ENCODE measurements at places on chromosomes 16 and 17.

DNA sequence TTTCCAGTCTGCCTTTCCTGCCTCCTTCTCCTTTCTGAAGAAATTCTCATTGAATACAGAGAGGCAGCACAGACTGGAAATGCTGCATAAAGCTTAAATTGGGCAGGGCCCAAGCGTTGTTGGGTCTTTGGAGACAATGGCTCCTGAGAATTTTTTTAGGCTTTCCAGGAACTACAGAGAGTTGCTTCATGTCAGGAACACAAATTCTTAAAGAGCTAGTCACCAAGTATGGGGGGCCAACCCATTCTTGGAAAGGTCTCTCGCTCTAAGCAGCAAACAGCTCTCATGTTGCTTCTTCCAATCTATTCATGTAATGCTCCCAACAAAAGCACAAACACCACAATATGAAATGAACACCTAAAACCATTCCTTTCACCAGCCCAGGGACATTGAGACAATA lies 6.9 kb downstream of the HNF1B start:
- DNase-seq: no peak

GRCh38 chr16:50683689-50684374 lies 2.7 kb upstream of the SNX20 start:
- DNase-seq: no peak

DNA sequence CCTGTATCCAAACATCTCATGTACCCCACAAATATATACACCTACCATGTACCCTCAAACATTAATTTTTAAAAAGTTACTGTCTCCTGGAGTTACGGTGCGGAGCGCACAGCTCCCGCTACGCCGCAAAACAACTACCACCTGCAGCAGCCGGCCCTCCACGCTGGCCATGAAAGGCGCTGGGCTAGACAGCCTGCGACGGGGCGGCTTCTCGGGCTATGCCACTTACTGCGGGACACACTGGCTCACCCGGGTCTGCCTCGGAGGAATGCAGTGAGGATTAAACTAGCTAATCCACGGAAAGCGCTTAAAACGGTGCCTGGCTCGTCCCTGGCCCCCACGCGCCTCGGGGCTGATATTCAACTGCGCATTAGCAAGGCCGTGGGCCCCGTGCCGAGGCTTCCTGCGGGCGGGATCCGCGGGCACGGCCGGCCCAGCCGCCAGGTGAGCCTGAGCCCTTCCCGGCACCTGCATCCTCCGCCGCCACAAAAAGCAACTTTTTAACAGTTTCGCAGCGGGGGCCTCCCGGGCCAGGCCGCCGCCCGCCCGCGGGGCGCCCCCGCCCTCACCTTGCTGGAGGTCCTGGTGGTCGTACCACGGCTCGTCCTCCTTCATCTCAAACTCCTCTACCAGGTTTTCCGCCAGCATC lies 633 bp downstream of the CDR2 start:
- peak; percentile 22 for DNase-seq

DNA sequence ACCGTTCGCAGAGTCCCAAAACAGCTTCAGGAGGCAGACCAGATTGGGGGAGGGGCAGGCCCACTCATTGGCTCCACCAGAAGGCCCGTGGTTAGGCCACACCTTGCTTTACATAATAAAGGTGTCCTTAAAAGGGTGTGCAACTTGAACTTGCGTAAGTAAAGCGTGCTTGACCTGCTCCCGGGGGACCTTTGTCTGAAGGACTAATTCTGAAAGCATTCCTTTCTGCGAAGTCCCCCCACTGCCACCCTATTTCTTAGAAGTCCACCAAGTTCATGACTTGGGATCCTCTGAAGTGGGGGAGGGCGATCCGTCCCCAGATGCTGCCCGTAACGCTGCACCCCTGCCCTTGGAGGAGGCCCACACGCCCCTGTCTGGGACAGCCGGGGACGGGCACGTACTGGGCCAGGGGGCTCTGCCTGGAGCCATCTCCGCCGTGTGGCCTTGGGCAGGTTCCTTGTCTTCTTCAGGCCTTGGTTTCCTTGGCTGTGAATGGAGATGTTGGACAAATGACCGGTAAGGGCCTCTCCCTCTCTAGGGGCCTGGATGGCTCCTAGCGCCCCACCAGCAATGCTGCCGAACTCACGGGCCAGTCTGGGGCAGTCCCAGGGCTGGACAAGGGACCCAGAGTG lies 823 bp upstream of the ZNF469 start:
- no peak for DNase-seq

- no peak for DNase-seq
Measured at GRCh38 chr17:57419940-57420550, 163.7 kb downstream of the MSI2 start.

GRCh38 chr16:68369168-68369567 lies 58.3 kb downstream of the PRMT7 start:
- no peak for DNase-seq

GRCh38 chr16:47395733-47396498 lies 64.9 kb downstream of the ITFG1 start:
- no peak for DNase-seq

- DNase-seq: no peak
Measured at GRCh38 chr17:72683506-72684404, 408.7 kb downstream of the SLC39A11 start.

DNA sequence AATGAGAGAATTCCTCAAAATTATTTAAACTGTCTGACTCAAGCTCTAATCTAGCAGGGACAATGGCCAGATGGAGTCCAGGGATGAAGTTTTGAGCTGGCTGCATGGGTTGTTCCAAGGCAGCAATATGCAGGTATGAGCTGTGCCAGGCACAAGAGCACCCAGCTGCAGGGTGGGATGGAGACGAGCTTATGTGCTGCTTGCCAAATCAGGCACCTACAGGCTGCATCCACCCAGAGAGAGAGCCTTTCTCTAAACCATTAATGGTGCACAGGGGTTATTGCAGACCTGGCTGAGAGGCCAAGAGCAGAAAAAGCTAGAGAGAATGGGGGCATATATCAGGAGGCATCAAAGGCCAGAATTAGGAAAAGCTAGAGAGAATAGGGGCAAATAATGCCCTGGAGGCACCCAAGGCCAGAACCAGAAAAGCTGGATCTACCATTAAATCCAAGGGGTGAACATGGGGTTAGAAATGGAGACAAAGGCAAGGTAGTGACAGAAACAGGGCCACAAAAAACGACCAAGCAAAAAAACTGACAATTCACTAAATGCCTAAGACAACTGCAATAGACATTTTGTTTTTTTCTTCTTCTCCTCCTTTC lies 11.0 kb downstream of the KRT33A start:
- DNase-seq: no peak

DNA sequence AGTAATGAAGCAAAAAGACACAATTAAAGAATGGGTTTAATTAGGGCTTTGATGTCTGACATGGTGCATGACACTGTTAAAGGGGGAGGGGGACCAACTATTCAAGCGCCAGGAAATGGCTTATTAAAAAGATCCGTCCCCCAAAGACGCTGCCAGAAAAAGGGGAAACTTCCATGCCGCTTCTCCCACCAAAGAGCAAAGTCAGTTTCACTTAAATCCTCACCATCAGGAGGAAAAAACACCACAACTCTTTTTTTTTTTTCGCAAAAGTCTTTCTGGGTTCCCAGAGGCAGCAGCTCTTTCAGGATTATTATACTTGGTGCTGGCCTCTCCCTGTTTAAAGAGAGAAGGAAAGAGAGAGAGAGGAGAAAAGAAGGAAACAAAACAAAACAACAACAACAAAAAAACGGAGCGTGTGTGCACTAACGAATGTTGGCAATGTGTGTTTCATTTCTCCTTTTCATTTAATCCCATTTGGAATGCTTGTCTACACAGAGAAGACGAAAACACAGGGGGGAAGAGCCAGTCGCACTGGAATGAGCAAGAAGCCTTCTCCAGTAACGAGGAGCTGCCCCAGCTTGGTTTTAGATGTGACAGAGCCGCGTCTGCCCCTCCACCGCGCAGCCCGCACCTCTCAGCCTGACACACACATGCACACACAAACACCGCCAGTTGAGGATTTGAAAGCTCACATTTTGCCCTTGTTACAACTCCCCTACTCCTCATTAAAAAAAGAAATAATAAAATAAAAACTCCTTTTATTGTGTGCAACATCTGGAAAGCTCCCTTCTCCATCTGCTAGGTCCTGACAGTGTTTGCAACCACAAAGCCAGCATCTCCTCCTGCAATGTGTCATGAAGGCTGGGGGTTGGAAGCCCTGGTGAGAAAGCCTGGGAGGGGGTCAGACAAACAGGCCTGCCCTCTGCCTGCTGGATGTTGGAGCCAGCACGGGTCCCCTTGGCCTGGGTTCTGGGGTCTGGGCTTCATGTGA lies 32.7 kb upstream of the AXIN2 start:
- no peak for DNase-seq

DNA sequence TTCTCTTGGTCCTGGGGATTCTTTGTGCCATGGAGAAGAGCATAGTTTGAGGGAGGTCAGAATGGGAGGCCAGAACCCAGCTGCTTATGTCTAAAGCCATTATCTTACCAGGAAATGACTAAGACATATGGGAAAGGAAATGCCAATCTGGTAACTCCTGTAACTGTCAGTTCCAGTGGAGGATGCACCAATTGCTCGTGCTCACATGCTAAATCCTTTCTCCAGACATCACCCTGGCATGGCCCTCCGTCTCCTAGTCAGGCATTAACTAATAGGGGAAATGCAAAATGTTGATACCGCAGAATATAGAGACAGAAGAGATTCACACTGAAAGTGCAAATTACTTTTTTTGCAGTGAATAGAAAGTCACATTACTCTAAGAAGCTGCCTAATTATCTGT lies 255.6 kb upstream of the HSBP1 start:
- DNase-seq: no peak

GRCh38 chr16:49020436-49020835 lies 261.2 kb downstream of the CBLN1 start:
- DNase-seq: no peak

GRCh38 chr16:53517851-53518250 lies 14.8 kb upstream of the AKTIP start:
- DNase-seq: no peak

DNA sequence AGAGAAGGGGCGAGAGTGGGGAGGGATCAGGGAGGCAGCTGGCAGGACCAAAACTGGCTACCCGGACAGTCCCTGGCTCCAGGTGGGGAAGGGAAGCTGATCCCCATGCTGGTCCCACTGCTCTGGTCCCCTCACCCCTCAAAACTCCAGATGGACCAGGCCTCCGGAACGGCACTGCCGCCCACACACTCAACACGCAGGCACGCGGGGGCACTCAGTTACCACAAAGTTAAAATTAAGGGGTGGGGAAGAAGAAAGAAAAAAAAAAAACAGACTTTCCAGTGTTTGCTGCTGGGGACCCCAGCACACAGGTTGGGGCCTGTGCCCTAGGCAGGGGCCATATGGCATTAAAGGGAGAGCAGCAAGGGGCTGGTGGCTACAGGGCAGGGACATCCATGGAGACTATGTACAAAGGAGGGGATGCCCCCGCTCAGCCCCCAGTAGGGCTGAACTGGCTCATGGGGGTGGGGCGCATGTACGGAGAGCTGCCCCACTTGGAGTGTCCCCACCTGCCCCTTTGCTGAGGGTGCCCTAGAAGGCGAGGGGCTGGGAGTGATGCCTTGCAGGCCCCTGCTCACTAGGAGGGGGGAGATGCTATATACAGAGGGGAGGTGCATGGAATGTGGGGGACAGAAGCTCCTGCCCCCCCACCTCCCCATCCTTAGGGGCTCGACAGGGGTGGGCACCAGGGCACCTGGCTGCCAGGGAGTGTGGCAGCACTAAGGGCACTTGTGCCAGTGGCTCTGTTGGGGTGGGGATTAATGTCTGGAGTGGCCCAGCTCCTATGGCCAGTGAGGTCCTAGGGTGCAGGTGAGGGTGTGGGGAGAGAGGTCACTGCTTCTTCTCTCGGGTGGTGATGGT lies 5.6 kb downstream of the TP53I13 start:
- DNase-seq: no peak

DNA sequence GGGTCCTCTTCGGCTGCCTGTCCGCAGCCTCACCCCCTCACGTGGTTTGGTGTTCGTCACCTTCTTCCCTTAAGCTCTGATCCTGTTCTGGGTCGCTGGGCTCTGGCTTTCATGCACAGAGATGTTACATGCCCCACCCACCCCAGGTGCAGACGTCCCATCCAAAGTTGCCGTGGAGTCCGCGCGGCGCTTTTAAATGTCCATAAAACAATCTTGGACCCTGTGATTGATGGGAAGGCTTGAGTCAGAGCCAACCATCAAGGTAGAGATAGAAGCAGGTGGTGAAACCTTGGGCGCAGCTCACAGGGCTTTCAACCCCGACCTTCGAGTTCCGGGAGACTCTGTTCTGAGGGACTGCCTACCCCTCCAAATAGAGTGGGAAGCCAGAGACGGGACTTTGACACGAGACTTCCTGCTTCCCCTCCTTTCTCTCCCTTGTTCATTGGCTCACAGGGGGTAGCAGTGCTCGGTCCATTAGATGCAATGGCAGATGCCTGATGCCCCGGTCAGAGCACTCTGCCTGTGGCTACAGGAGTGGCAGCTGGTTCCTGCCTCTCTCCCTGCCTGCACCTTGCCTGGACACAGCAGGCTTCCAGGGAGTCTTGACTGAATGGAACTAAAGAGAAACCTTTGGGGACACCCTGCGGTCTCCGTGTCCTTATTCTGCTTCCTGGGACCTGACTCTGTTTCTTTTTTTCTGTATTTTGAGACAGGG lies 4.0 kb downstream of the ENGASE start:
- no peak for DNase-seq

GRCh38 chr17:39738983-39739884 lies 1.5 kb downstream of the GRB7 start:
- DNase-seq: no peak

GRCh38 chr17:61335105-61335844 lies 64.4 kb upstream of the TBX2 start:
- no peak for DNase-seq

GRCh38 chr17:6455321-6455705 lies 11.1 kb downstream of the PIMREG start:
- peak; percentile 19 for DNase-seq

DNA sequence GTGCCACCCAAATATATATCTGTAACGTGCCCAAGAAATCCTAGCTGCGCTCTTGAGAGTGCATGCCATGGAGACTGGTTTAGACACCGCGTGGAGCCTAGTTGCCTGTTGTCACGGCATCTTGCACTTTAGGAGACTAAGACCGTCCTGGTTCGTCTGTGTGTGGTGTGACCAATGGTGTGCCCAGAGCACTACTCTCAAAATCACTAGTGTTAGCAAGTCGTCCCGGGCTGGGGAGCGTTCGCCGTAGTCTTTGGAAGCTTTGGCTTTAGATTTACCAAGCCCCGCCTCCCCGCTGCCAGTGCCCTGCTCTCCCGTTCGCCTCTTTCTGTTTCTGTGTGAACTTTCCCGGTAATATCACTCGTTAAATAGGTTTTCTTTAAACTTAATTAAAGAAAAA lies 27.0 kb downstream of the CLUH start:
- DNase-seq: no peak

- DNase-seq: no peak
Measured at GRCh38 chr17:30346221-30346795, 12.5 kb upstream of the TMIGD1 start.

All from activated CD8-positive, alpha-beta memory T cell treated with anti-CD3 and anti-CD28 coated beads for 1 hour (primary cell).